ENCODE measurements at places on chromosomes 16 and 17.
A peak's percentile ranks its signal among the peaks of the same experiment; 100 is the strongest.

DNA sequence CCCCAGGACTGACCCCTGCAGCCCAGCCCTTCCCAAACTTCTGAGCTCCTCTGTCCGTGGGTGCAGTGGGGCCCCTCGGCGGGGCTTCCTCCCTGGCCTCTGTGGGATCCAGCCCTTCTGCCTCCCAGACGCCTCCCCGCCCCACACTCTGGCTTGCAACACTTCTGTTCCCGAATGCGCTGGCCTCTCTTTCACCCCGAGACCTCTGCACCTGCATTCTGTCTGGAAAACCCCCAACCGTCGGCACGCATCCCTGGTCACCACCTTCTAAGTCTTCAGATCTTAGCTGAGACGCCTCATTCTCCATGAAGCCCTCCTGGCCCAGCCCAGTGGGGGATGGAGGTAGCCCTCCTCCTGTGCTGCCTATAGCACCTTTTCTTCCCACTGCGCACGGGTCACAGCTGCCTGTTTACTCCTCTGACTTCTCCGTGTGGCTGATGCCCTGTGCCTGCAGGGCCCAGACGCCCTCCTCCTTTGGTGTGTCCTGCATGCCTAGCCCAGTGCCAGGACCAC lies 26.4 kb downstream of the TMEM235 start:
- no peak for DNase-seq

- DNase-seq: peak; percentile 33
Observed at GRCh38 chr17:30292286-30292858, 628 bp upstream of the BLMH start.

DNA sequence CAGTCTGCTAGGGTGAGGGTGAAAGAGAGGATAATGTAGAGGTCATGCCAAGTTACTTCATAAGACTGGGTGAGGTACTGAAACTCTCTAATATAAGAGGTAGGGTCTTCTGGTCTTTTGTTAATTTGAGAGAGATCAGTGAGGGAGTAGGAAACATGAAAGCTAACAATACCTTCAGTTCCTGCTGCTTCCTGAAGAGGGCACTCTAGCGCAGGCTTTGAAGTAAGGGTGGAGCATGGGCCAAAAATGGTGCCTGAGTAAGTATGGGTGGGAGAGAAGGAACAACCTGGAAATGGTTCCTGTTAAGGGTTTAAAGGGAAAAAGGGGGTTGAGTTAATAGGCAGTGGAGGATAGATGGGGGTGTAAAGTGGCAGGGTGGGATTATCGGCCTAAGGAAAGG lies 2449.5 kb downstream of the TP53TG3F start:
- no peak for DNase-seq

- no peak for DNase-seq
Observed at GRCh38 chr16:48451323-48451722, 66.1 kb upstream of the SIAH1 start.

- DNase-seq: no peak
Observed at GRCh38 chr16:67278773-67279295, 498 bp upstream of the PLEKHG4 start.

DNA sequence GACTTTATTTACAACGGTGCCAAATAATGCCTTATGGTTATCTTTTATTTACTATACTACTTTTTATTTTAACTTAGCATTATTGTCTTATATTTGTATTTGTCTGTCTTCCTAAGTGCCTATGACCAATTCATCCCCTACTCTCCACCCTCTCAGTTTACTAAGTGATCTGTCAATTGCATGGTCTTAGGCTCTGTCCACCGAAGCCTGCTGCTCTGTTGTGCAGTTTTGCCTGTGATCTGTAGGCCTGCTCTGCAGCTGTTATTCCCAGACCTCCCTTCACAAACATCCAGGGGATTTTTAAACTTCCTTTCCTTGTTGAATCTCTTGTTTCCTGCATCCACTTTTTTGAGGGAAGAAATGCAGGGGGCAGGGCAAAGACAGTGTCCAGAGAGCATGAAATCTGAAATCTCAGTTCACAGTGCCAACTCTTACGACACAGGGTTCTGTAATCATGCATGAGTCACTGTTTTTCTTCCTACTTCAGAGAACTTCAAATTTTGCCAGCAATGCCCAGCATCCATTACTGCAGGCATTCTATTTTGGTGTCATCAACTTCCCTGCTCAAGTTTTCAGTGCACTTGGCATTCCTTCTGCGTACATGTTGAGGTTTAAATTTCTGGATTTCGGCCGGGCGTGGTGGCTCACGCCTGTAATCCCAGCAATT lies 11.4 kb downstream of the SLFN5 start:
- no peak for DNase-seq

GRCh38 chr16:21260870-21261791 lies 17.0 kb downstream of the CRYM start:
- no peak for DNase-seq

DNA sequence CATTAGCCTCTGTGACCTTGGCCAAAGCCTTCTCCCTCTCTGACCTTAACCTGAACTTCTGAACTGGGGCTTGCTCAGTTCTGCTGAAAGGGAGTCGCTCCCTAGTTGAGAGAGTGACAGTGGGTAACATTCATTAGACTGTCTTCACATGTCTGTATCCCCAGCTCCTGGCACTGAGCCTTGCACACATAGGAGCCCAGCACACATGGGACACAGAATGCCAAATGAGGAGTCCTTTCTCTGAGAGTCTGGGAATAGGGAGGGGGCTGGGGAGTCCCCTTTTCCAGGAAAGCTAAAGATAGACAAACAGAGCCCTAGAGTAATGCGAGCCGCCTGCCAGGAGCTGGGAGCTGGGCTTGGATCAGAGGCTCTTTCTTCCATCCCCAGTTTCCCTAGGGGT lies 2.5 kb downstream of the TAC4 start:
- DNase-seq: no peak

GRCh38 chr17:38897671-38898290 lies 27.6 kb upstream of the LASP1NB start:
- no peak for DNase-seq

DNA sequence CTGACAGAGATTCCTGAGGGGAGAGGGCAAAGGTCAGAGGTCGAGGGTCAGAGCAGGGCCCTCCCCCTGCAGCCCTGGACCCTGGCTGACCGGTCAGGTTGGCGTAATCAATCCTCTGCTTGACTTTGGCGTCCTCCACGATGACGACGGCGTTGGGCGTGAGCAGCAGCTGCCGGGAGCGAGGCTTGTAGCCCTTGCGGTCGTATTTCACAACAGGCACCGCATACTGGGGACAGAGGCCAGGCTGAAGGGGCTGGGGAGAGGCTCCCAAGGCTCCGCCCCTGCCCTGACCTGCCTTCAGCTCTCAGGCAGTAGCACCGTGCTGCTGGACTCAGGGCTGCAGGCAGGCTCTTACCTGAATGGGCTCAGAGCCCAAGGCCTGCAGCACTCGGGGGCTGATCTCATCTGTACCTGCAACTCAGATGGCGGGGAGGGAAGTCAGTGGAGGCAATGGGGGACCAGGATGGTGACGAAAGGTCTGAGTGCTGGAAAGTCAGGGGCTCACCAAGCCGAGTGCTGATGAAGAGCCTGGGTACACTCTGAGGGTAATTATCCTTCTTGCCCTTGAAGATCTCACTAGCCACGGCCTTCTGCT lies 12.0 kb upstream of the CRK start:
- no peak for DNase-seq

- DNase-seq: no peak
Observed at GRCh38 chr17:29032857-29033197, 10.1 kb upstream of the PIPOX start.
